ENCODE measurements at places on chromosomes 3 and 15.

DNA sequence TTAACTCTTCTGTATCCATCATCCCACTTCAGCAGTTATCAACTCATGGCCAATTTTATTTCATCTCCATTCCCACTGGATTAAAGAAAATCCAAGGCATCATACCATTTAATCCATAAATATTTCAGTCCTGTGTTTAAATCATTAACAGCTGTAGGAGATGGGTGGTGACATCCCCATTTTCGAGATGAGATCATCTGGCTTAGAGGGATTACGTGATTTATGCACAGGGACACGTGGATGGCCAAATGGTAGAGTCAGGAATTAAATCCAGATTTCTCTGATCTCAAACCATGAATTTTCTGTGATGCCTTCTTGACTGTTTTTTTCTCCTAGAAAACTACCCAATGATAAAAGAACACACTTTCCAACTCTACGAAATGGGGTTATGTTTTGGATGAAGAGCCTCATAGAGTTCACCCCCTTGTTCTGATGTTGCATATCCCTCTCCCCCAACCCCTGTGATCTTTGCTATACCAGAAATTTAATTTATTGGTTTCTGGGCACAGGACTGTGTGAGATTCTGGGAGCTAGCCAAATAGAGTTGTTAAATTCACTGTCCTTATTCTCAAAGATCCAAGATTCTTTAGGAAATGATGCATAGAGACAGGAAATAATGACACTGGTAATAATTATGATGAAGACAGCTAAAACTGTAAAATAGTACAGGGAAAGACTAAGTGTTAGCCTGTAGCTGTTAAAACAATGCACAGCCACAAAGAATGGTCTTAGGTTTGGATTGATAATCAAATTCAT is 7.4 kb downstream of the ZNF589 start:
- no peak for DNase-seq

- DNase-seq: no peak
Measured at GRCh38 chr3:66620296-66620695, 119.5 kb upstream of the LRIG1 start.

- no peak for DNase-seq
Measured at GRCh38 chr3:187063286-187064121, 75.8 kb downstream of the RPL39L start.

- DNase-seq: no peak
Measured at GRCh38 chr3:193874997-193875593, 260.9 kb upstream of the HES1 start.

- DNase-seq: peak; percentile 95
Measured at GRCh38 chr3:17151598-17152373, 267.0 kb downstream of the PLCL2 start.

DNA sequence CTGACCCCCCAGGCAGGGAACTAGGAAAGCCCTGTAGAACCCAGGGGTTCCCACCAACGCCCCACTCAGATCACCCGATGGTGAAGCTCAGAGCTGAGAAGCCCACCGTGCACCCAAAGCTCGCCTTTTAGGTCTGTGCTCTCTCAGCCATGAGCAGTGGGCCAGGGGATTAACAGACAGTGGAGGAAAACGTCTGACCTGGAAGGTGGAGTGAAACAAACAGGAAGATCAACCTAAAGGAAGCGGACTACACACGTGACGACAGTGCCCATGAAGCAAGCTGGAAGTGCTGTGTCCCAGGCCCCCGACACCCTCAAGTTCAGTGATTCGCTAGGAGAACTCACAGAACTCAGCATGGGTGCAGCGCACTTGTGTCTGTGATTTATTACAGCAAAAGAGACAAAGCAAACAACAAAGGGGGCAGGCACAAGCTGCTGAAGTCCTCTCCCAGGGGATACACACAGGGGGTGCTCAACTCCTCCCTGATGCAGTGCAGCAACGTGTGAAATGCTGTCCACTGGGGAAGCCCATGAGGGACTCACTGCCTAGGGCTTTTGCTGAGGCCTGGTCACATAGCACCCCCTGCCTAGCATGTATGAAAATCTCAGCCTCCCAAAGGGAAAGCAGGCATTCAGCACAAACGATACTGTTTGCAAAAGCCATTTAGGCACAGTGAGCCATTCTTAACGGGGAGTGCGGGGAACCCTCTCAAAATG is 43.5 kb downstream of the CFAP92 start:
- no peak for DNase-seq

DNA sequence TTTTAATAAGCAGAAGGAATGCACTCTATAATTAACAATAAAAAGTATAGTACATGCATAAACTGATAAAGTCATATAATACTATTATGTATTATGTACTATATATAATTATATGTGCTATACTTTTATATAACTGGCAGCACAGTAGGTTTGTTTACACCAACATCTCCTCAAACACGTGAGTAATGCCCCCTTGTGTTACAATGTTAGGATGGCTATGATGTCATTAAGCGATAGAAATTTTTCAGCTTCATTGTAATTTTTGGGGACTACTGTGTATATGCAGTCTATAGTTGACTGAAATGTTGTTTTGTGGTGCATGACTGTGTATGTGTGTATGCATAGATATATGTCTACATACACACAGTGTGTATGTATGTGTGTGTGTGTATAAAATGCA is 100.6 kb downstream of the SLMAP start:
- DNase-seq: no peak

- no peak for DNase-seq
Measured at GRCh38 chr15:56960116-56960515, 41.7 kb downstream of the TCF12 start.
